Stimulated activated CD4-positive, alpha-beta T cell treated with anti-CD3 and anti-CD28 coated beads, Interleukin-4, amount 100 ng/mL, for 48 hours (primary cell): ENCODE measurements at places on chromosomes 5 and 9.

- DNase-seq, result no peak
Observed at GRCh38 chr5:114319821-114320220, 42.0 kb upstream of the KCNN2 start.

GRCh38 chr9:33472171-33472880 is 1.4 kb downstream of the NOL6 start:
- DNase-seq, result no peak

- no peak for DNase-seq
Observed at GRCh38 chr9:14313378-14313940, 482 bp downstream of the NFIB start.

DNA sequence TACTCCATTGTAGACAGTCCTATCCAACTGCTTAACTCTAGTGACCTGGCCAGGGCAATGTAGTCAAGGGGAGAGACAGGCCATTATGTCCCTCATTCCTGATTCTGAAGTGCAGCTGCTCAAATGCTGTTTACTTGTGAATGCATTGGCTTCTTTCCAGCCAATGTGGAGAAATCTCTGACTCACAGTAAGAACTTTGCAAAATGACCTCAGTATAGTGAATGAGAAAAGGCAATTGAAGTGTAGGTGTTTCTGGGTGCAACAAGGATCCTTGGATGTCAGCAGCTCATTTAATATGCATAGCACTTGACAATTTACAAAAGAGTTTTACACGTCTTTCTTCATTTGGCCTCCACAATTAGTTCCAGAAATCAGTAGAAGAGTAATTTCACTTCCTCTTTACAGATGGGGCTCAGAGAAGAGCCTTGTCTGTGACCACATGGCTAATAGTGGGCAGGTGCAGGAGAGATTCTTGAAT is 367.2 kb downstream of the OSTF1 start:
- no peak for DNase-seq
